Stimulated activated CD8-positive, alpha-beta memory T cell treated with anti-CD3 and anti-CD28 coated beads, Interleukin-4, amount 100 ng/mL, for 4 hours (primary cell): ENCODE measurements at places on chromosomes 1 and 21.

GRCh38 chr1:31199236-31199790, 40.4 kb downstream of the NKAIN1 start:
- no peak for DNase-seq

GRCh38 chr1:108080448-108080847, 115.5 kb upstream of the VAV3 start:
- DNase-seq: no peak

GRCh38 chr1:4797016-4797410, 142.6 kb downstream of the AJAP1 start:
- DNase-seq: no peak

DNA sequence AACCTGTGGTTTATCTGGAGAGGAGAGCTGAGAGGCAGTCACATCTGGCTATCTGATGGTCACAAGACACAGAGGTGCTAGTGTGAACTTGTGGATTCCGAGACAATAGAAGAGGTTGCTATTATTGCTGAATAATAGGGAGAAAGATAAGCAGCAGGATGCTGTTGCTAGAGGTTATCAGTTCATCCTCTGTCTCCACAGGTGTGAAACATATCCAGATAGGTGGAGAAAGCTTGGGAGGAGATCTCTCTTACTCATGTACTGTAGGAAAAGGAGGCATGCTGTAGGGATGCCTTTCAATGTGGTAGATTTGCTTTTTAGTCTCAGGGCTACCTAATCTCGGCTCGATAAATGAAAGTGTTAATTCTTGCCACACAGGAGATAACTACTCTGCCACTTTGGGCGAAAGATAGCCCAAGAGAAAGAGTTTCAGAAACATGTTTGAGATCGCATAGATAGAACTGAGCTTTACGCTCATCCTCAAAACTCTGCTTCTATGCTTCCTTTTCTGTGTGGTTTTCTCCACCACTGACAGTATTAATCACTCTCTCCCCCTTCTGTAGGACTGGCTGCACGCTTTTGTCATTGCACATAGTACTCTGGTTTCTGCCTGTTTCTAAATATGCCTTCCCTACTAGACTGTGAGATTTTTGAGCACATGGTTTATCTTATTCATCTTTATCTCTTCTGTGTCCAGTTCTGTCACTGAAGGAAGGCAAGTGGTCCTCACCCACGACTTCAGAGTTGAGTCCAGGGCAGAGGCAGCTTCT, 36.7 kb upstream of the PLXNA2 start:
- no peak for DNase-seq

DNA sequence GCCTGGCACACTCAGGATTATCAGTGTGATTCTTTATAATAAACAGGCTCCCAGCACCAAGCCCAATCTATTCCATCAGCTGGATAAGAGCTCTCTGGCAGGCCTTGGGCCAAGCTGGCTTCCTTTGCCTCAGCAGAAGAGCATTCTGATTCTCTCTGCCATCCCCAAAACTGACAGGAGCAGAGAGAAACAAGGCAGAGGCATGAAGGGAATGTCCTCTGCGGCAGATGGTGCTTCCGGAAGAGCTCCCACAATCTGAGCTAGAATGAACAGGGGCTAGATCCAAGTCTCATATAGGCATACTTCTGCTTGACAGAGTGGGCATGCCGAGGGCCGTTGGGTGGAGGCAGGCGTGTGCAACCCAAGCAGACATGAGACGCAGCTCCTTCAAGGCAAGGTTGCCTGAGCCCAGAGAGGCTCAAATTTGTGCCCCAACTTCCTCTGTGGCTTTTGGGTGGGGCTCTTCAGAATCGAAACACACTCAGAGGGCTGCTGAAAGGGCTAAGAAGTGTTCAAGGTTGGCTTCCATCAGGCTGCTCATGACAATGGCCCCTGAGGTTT, 4.0 kb downstream of the CAPN2 start:
- DNase-seq: no peak

DNA sequence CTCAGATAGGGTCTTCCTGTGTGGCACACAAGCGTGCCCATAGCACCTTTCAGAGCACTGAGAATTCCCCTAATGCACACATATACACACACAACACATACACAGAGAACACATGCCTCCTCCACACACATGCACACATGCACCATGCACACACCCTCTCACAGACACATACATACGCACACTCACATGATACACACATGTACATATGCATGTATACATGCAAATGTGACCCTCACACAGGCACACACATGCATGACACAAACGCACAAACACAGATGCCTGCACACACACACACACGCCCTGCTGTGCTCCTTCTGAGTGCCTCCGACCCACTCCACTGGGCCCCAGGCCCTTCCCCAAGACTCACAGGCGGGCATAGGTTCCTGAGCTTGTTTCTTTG, 251.0 kb downstream of the PTPRU start:
- DNase-seq: no peak

DNA sequence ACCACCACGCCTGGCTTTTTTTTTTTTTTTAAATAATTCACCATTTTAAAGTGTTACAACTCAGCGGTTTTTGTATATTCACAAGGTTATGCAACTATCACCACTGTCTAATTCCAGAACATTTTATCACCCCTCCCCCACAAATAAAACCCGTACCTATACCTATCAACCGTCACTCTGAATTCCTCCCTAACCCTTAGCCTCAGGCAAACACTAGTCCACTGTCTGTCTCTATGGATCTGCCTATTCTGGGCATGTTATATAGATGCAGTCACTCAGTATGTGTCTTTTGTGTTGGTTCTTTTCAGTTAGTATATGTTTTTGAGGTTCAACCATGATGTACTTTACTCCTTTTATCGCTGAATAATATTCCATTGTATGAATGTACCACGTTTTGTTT, 19.3 kb upstream of the GRHL3 start:
- no peak for DNase-seq

DNA sequence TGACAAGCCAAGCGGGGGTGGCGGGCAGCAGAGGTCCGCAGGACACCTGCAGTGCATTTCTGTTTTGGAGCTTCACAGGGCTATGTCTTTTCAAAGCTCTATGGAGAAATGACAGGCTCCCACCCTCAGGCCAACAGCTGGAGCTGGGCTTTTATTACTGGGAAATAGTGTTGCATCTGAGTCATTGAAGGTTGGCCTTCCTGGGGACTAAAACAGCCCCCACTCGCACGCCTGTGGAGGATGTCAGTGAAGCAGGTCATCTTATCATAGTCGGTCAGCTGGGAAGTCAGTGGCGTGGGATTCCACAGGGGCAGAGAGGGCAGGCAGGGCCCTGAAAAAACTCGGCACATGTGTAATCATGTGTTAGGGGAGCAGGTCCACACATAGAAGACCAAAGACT, 55.3 kb downstream of the NTPCR start:
- DNase-seq: no peak

DNA sequence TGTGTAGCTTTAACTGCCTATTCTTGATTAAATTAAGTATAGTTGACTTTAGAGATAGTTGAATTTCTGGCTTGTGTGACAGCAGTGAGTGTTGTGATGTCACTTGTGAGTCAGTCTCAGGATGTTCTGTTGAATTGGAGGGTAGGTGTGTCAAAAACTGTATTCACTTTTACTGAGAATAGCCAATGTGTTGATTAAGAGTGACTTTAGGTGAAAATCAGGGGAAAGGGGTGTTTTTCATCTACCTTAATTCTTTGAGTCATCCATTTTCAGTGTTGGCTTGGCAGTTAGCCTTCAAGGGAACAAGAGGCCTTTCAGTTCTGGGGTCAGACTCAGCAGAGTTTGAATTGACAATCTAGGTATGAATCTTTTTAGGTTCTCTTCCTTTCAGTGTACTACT, 75.9 kb downstream of the CDC14A start:
- DNase-seq: no peak

DNA sequence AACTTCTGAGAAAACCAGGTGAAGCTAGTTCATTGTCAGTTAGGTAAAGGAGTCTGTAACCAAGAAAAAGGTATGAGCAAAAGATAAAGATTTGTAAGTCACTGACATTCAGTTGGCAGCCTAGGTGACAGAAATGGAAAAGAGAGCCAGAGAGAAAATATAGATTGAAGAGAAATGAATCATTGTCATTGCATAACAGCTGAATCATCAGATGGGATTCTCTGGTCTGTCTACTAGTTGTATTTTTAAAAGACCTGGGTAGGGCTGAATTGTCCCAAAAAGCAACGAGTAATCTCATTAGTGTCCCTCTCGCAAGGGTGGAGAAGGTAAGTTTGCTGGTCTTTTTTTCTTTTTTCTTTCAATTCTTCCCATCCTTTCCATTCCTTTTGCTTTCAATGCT, 36.6 kb downstream of the PTGS2 start:
- no peak for DNase-seq

GRCh38 chr1:222010306-222010705, 268.4 kb upstream of the DUSP10 start:
- no peak for DNase-seq

DNA sequence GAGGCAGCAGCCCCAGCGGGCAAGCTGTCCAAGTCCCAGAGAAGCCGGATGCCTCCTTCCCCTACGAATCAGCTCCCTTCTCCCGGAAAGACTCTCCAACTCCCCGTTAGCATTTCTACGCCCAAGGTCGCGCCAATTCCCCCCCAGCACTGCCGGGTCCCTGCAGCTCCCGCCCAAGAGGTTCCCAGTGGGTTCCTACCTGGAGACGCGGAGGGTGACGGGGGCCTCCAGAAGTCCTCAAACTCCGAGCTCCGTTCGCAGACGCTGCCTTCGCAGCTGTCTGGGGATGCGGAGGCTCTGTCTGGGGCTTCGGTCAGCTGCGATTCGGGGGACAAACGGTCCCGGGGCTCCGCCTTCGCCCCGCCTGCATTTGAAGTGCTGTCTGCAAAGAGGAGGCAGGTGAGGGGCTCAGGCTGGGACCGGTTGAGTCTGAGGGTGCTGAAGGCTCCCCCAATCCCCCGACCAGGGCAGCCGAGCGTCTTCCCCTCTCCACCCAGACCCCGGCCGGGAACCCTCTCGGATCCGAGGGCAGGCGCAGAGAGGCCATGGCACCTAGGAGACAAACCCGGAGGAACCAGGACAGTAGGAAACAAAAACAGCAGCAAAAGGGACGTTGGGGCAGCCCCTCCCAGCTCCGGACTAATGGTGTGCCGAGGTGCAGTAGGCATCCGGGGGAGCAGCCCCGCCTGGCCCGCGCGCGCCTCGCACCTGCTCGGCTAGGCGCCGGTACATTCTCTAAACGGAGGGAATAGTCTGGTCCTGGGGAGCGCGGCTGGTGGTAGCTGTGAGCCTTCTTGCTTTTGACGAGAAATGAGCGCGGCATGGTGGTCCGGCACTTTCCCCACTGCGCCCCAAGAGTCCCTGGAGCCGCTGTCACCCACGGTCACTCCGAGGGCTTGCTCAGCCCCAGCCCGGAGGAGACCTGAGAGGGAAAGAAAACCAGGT, 3.8 kb downstream of the GFI1 start:
- DNase-seq: no peak

GRCh38 chr1:61572046-61572445, 152.9 kb downstream of the TM2D1 start:
- DNase-seq: no peak

- no peak for DNase-seq
Observed at GRCh38 chr1:38536089-38536488, 323.5 kb downstream of the RRAGC start.

DNA sequence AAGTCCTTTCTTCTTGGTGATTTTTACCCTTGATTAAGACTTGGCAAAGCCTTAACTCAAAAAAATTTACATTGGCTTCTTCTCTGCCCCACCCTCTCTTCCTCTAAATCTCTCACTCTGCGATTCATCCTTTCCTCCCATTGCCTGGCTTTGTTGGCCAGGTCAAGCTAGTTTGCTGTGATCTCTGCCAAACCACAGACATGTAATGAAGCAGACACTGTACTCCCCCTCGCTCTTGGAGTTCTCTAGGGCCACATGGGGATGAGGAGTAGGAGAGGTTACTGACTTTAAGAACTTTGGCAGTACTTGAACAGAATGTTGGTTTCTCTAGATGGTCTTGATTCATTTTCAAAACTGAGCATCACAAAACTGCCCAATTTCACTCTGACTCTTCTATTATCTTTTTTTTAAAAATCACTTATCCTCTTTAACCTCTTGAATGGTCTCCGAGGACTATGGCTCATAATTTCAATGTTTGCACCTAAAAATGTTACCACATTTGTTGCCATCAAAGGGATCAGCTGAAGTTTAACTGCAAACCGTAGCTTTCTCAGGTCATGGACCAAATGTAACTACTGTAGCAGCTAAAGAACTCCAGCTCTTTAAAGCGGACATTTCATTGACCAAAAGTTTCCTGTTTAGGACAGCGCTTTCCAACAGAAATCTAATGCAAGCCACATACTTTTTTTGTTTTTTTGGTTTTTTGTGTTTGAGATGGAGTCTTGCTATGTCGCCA, 62.7 kb upstream of the IPO9 start:
- DNase-seq: no peak

- DNase-seq: no peak
Observed at GRCh38 chr21:27704567-27705166, 737.8 kb upstream of the ADAMTS5 start.

- DNase-seq: no peak
Observed at GRCh38 chr1:99228153-99228552, 36.1 kb upstream of the PLPPR4 start.

DNA sequence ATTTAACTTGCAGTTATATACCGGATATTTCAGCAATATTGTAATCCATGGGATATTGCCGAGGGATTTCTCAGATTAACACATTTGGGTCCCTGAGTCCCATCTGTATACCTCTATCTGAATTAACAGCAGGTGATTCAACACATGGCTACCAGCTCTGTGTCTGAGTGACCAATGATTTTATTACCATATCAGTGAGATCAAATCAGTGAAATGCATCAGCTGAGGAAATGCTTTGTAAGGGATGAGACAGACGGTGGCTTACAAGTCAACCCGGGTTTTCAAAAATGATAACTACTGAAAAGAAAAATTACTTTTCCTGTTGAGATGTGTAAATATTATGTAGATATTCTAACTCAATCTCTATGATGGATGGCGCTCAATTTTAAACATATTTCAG, 504.1 kb upstream of the PKN2 start:
- no peak for DNase-seq

GRCh38 chr1:197083474-197083873, 16.4 kb upstream of the F13B start:
- DNase-seq: no peak

DNA sequence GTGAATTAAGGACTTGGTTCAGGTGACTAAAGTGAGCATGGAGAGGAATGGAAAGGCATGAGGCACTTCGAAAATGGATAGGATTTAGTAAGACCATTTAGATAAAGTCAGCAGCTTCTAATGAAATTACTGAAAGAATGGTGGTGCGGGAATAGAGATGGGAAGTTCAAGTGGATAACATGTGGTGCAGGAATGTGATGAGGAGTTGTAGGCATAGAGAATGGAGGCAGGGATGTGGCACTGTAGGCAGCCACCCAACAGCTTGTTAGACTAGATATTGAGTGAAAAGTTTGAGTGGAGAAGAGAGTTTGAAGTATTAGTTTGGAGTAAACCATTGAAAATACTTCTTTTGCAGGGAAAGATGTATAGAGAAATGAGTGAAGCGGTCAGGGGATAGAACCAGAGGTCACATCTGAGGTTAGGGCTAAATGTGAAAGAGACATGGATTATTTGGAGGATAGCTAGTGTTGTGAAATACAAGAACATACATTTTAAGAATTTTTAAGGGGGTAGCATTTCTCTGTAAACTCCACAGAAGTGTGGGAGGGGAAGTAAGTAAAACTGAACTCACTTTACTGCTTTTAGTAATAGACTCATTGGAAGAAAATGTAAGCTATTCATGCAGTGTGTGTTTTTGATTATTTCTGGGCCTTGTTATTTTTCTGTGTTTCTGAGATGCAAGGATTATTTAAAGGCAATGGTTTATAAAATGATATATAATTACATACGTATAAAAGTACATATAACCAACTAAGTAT, 46.2 kb downstream of the DYRK1A start:
- DNase-seq: no peak
